Stimulated activated CD4-positive, alpha-beta T cell treated with anti-CD3 and anti-CD28 coated beads, Interleukin-1b, Interleukin-23, amount 100 ng/mL, for 1 hour (primary cell): ENCODE measurements at places on chromosomes 2 and 18.

GRCh38 chr2:232133078-232133477 is 171.6 kb downstream of the DIS3L2 start:
- DNase-seq, result no peak

DNA sequence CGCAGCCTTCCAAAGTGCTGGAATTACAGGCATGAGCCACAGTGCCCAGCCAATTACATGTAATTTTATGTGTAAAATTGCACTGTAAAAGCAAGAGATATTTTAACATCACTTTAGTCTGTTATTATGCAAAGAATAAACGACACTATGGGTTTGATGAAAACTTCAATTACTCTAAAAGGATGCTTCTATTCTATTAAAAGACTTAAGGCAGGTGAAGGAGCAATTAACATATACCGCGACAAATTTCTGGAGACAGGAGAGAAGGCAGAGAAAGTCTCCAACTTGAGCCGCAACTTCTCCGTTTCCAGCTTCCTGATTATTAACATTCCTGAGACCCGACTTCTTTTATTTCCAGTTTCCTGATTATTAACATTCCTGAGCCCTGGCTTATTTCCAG is 53.7 kb downstream of the FAM210A start:
- DNase-seq, result no peak

- DNase-seq, result no peak
Observed at GRCh38 chr2:29110916-29111535, 4.2 kb upstream of the CLIP4 start.

GRCh38 chr18:25992566-25992965 is 97.8 kb downstream of the SS18 start:
- DNase-seq, result no peak

- no peak for DNase-seq
Observed at GRCh38 chr18:51659781-51660180, 462.3 kb upstream of the MEX3C start.

- no peak for DNase-seq
Observed at GRCh38 chr2:16546128-16546754, 119.4 kb downstream of the CYRIA start.

DNA sequence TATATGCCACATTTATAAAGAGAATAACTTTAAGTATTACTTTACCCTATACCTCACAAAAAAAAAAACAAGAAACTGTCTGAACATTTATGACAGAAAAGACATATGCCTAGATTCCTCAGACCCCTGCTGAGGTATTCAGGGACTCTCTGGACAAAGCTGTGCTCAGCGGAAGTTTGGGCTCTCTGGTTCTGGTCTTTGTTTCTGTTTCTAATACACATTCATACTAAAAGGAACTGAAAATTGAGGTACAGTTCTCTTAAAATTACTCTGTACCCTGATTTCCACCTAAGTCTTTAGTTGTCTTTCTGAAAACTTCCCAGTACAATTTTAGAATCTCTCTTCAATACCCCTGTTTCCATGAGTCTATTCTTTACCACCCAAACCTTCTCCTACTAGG is 160.3 kb downstream of the IKZF2 start:
- no peak for DNase-seq

DNA sequence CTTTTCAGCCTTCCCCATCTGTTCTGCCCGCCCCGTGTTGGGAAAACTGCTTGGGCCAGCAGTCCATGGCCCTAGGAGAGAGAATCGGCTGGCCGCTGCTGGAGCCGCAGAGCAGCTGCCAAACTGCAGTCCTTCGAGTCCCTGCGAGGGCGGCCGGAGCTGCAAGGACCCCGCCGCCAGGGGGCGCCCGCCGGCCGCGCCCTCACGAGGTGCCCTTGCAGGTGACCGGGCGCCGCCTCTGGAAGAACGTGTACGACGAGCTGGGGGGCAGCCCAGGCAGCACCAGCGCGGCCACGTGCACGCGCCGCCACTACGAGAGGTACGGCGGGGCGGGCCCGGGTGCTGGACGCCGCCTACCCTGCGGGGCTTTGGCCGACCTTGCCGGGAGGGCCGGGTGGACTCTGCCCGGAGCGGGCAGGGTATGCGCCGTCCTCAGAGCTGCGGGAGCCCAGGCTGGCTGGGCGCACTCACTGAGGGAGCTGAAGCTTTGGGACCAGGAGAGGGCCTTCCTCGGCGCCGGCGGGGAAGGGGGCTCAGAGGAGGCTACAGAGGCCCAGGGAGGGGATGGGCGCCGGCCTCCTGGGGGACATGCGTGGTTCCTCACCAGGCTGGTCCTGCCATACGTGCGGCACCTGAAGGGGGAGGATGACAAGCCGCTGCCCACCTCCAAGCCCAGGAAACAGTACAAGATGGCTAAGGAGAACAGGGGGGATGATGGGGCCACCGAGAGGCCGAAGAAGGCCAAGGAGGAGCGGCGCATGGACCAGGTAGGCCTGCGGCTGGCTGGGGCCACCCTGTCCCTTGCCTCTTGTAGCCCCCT is 13.6 kb downstream of the ARID5A start:
- DNase-seq, result no peak

DNA sequence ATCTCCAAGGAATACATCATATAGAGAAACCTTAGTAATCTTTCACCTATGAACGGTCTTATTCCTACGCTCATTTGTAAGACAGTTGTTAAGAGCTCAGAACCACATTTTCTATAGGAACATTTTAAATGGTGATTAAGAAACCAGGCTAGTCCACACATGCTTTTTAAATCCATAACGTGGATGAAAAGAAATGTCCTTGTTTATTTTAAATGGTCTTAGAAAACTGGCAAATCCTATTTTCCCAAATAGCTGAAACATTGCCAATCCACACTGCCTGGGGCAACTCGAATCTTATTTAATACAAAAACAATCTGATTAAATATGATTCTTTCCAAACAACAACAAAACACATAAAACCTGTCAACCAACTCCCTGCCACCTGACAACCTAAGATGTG is 23.7 kb downstream of the METTL8 start:
- DNase-seq, result no peak

GRCh38 chr18:80126797-80127196 is 17.7 kb downstream of the ADNP2 start:
- no peak for DNase-seq

DNA sequence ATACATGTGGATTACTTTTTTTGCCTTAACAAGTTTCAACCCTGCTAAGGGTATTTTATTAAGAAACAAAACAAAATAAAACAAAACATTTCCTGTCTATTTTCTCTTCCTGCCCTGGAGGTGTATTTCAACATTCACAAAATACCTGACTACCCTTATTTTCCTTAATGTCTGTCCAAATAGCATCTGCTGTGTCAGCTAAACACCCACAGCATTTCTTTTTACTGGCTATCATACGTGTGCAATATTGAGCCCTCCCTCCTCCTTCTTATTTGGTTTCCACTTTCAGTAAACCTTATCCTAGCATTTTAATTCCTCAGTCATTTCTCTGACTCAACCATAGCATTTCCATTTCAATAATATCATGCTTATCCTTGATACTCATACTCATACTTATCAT is 1420.0 kb upstream of the ZEB2 start:
- no peak for DNase-seq

DNA sequence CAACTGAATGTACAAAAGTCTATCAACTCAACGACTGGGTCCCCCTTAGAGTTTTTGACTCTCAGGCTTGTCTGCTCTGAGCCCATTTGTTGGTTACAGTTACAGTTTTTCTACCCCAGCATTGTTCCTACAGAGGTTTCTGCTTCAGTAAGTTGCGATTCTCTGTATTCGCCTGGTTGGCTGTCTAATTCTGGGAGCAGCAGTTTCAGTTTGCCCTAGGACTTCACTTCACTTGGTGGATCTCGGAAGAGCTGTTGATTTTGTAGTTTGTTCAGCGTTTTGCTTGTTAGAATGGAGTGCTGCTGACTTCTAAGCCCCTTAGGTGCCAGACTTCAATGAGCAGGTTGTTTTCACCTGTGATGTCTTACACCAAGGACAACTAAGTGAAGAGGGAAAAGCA is 296.5 kb upstream of the EPAS1 start:
- DNase-seq, result no peak

- no peak for DNase-seq
Observed at GRCh38 chr2:26530696-26531095, 52.8 kb upstream of the OTOF start.

DNA sequence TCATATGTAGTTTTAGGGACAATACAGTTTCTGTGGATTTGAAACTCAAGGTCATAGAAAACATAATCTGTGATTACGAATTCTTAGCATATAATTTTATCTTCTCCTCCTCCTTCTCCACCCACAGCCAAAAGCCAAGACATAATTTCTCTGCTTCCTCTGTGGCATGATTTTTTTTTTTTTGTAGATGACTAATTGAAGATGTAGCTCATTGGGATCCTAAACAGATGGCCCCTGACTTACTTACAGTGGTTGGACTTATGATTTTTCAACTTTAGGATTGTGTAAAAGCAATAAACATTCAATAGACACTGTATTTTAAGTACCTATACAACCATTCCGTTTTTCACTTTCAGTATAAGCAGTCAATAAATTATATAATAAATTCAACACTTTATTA is 42.3 kb downstream of the FSIP2 start:
- DNase-seq, result no peak

- peak; percentile 5 for DNase-seq
Observed at GRCh38 chr2:24164416-24164973, 10.4 kb upstream of the FAM228A start.

GRCh38 chr2:160621748-160622147 is 128.1 kb upstream of the RBMS1 start:
- no peak for DNase-seq

DNA sequence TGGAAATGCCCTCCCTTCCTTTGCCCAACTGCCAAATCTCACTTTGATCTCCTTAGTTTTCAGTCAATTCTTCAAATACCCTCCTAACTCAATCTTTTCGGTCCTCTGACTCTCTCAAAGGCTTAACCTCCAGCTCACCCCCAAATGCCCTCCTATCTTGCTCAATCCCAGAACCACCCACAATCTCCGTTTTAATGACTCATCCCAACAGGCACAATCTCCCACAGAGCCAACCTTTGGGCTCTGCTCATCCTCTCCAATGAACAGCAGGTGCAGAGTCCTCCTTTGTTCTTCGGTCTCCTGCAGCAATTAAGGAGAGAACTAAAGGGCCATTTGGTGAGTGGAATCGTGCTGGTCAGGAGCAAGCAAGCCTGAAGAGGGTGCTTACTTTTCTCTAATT is 366.1 kb upstream of the CRIM1 start:
- no peak for DNase-seq

DNA sequence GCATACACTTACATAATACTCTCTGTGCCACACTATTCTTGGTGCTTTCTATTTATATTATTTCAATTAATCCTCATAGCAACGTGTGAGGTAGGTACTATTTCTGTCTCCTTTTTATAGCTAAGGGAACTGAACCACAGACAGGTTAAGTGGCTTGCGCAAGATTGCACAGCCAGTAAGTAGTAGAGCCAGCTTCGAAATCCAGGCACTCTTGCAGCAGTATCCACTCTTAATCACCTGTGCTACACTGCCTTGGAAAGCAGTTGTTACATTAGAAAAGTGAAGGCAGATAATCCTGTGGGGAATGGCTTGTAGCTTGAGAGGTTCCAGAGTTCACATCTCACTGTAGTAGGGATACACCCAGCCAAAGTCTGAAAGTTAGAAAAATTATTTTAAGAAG is 198.3 kb downstream of the LDLRAD4 start:
- DNase-seq, result no peak

GRCh38 chr18:67305466-67305865 is 211.1 kb downstream of the DSEL start:
- no peak for DNase-seq

GRCh38 chr2:203800783-203801182 is 66.8 kb upstream of the CTLA4 start:
- no peak for DNase-seq

DNA sequence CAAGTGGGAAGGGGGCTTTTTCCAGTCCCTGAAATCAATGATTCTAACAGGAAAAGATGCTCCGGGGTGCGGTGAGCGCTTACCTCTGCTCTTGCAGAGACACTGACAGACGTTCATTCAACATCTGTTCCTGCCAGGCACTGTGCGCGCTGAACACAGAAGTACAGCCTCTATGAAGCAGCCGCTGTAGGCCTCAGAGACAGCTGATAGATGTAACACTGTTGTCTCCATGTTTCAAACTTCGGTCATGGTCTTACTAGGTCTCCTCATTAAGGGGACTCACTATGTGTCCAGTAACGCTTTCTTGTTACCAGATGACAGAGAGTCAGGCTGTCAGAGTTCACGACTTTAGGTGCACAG is 649 bp upstream of the CLIP4 start:
- DNase-seq, result no peak

DNA sequence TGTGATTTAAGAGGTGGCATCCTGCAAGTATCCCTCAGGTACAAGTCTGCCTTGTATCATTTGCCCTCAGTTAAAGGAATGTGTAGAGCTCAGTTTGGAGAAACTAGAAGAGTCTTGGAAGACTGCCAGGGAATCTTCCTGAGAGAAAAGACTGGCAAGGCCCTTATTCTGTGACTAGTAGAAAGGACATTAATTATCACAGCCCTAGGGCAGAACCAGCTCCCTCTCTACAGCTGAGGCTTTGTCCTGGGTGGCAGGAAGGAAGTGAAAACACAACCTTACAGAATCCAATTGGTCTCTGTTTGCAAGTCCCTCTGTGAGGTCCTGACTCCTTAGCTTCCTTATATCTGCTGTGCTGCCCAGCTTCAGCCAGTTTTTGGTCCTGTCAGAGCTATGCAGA is 385.9 kb upstream of the CYRIA start:
- DNase-seq, result no peak

GRCh38 chr18:58578835-58579560 is 49.9 kb downstream of the ALPK2 start:
- no peak for DNase-seq

DNA sequence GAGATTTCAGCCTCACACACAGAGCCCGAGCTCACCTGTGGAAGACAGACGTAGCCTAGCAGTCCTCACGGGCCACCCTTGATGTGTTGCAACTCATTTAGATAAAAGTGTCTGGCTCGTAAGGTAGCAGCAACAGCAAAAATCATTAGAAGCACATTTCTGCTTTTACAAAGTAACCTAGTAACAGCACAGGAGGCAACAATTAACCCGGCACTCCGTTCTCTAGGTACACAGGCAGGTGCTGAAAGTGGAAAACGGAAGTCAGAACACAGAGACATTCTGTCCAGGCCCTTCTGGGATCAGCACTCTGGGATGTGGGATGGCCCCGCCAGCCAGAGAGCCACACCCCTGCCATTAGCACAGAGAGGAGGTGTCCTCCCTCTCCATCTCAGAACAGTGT is 99.3 kb downstream of the KLHL29 start:
- no peak for DNase-seq

GRCh38 chr2:26088038-26088643 is 54.3 kb downstream of the RAB10 start:
- DNase-seq, result no peak

DNA sequence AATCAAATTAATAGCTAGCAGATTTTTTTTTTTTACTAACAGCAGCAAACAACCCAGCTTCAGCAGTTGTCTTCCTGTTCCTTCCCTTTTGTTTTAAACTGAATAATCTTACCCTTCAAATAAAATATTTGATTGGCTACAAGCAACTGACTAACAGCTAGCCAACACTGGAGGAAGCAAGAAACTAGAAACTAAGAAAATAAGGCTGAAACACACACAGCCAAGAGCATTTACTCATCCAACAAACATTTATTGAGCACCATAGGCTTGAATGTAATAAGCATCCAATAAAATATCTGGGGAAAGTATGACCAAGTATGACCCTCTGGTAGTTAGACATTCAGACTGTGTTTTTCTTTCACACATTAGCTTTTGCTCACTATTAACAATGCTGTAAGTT is 189.2 kb downstream of the CD226 start:
- no peak for DNase-seq

- DNase-seq, result no peak
Observed at GRCh38 chr2:58757971-58758370, 516.8 kb upstream of the FANCL start.

GRCh38 chr18:10128921-10129501 is 215.2 kb downstream of the VAPA start:
- DNase-seq, result no peak
